Pulmonary artery endothelial cell (primary cell): ENCODE measurements at places on chromosomes 2 and 18.

GRCh38 chr2:29753671-29754444 lies 167.5 kb downstream of the ALK start:
- no peak for DNase-seq

DNA sequence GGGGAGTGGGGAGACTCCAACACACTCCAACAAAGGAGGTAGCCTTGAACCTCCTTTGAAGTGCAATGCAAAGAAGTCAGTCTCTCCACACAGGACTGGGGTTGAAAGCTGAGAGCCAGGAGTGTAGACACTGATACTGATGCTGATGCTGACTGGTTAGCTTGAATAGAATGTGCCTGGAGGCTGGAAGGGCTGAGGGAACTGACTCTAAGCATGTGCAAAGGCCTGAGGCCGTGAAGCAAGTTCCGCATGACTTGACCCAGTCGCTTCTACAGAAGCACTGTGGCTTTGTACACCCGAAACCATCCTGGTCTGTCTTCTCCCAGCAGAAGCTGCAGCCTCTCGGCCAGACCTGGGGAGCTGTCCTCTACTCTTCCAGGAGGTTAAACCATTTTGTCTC lies 10.4 kb downstream of the FOXI3 start:
- no peak for DNase-seq

GRCh38 chr2:156327835-156328695 lies 4.5 kb downstream of the NR4A2 start:
- DNase-seq, result no peak

- DNase-seq, result no peak
Measured at GRCh38 chr2:217732992-217733391, 269.8 kb downstream of the TNS1 start.

DNA sequence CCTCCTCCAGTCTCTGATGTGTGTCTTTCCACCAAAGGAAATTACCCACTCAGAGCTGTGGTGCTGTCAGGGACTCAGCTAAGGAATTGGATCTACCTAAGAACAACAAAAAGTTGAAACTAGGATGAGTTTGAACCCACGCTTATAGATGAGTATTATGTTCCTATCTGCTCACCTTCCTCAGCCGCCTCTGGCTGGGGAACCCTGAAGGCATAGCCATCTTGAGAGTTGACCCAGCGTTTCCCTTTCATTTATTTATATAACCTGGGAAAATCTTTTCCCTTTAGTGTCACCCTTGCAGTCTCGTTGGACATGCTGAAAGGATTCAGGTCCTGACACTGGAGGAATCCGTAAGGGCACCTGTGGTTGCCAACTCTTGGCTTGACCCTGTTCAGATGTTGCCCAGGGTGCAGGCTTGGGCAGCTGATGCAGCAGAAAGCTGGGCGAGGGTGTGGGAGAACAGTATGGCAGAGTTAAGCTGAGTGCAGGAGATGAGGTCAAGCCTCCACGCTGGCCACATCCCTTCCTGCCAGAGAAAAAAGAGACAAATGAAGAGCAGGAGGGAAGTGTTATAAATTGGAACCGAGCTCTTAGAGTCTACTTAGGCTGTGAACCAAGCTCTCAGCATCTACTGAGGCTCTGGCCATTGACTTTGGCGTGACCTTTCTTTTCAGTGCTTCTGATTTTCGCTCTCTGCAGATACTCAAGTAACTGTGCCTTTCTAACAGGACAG lies 1.9 kb downstream of the CDH20 start:
- DNase-seq, result no peak

- no peak for DNase-seq
Measured at GRCh38 chr2:45432406-45432805, 178.7 kb downstream of the SRBD1 start.

DNA sequence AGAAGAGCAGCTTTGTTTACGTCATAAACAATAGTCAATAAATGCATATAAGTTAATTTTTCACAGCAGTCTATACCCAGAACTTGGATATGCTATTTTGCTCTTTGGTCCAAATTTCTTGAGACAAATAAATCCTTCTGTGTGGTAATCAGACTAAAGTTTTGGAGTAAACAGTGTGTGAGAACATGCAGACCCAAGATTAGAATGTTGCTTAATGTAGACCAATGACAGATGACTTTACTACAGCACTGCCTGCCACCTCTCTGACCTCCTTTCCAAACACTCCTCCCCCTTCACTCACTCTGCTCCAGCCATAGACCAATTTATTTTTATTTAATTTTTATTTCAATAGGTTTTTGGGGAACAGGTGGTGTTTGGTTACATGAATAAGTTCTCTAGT lies 115.3 kb upstream of the TANK start:
- no peak for DNase-seq

DNA sequence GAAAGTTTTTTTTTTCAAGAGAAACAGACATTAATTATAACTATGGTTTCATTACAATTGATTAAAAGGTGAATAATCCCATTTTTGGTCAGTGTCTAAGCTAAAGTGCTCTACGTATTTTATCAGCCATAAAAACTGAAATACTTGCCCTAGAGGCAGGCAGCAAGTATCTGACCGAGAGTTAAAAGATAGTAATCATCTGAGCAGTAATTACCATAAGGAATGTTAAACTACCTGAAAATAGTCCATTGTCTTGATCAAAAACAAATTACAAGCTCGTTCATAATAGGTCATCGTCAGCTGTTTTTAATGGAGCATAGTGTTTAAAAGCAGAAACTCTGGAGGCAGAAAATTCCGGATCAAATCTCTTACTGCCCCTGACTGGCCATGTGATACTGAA lies 105.7 kb upstream of the ZEB2 start:
- DNase-seq, result no peak

GRCh38 chr2:113341191-113341869 lies 62.6 kb upstream of the PAX8 start:
- no peak for DNase-seq

DNA sequence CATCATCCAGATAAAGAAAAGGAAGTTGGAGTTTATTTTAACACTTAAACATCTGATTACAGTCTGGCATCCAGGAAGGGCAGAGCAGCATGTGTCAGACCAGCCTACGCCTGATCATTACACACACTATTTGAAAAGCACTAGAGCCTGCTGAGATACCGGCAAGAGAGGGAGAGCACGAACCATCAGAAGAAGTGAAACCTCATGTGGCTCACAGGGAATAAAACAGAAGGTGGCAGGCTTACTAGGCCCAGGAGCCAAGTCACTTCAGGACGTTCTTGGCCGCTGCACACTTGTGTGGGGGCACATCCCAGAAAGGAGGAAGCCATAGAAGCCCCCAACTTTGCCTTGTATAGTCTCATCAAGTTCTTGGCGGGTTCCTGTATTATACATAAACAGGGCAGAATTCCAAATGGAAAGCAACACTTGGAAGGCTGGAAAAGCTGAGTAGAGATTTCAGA lies 105.5 kb downstream of the UGGT1 start:
- no peak for DNase-seq

DNA sequence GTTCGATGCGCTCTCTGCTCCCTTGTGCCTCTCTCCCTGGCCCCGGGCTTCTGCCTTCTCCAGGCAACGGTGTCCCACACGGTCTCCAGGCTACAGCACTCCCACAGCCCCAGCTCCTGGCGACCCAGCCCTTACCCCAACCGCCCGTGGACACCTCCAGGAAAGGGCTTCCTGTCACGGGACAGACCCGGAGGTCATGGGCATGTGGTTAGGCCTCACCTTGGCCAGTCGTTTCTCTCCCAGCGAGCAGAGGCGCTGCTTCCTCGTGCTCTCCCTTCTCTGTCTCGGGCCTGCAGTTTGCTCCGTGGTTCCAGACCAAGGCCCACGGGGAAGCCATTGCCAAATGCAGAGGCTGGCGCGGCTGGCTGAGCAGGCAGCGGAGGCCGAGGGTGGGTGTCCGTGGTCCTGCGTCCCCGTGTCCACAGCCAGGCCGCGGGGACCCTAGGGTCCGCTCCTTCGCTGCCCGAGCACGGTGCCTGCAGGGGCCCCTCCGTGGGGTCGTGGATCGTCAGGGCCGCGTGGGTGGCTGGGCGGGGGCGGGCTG lies 61.0 kb upstream of the IL1RL1 start:
- DNase-seq, result no peak
